ENCODE measurements at places on chromosomes 11 and 22.
A peak's percentile ranks its signal among the peaks of the same experiment; 100 is the strongest.

- DNase-seq = peak; percentile 85
Measured at GRCh38 chr11:75328426-75329277, 22.8 kb downstream of the ARRB1 start.

DNA sequence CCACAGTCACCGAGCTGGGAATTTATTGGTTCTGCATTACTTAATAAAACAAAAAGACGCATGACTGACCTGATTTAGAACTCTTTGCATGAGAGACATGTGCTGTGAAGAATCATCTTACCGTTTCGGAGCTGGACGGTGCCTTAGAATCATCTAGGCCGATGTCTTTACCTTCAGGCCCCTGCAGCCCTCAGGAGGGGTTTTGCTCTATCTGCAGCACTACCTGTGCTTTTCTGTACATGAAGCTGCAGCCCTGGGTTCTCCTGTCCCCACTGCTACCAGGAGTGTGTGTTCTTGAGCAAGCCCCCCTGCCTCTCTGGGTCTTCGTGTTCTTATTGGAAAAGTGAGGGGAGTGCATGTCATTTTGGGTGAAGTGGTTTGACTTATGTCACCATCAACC lies 94.0 kb upstream of the OR4B1 start:
- no peak for DNase-seq

- DNase-seq = peak; percentile 93
Measured at GRCh38 chr11:66950112-66950535, 8.1 kb downstream of the PC start.

DNA sequence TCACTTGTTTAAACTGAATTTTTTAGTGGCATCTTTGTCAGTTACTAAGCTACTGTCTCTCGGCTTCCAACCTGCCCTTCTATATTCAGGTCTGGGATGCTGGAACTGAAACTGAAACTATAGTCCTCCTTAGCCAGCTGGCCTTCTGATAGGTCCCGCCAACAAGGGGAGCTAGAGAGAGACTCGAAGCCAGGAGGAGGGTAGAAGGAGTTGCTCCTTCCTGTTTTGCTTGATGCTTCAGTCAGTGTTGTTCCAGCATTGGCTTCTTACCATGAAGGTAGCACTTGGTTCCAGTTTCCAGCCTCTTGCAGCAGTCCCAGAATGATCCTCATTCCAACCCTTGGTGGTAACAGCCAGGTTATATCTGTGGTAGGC lies 32.9 kb upstream of the HORMAD2 start:
- peak; percentile 39 for DNase-seq

DNA sequence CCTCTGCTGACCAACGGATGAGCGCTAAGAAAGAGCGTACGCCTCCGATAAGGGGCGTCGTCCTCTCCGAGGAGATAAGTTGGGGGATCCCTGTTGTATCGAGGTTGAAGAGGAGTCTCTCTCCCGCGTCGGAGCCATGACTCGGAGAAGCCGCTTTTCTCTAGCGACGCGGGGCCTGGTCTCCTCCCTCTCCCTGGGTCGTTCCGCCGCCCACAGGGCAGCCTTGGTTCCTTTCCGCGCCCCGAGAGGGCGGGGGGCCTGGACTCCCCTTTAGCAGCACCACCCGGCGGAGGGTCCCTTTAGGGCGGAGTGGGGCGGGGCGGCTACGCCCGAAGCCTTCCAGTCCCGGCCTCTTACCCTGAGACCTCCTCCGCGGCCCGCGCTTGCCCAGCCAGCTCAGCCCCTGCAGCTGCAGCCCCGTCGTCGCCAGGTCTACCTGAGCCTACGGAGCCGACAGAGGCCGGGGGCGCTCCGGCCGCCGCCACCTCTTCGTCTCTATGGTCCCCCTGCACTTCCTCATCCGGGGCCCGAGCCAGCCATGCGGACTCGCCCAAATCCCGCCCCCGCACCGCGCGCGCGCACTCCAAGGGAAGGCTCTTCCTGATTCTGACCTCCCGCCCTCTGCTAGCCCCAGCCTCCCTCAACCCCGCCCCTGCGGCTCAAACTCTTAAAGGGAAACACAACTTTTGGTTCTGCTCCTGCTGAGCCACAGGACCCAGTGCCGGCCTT lies at the start of gene PRR14L:
TSS of gene PRR14L (minus strand) at position 497 of the 729 bp plus-strand sequence. CDS start 11,272 bp downstream, outside the sequence.
- DNase-seq = peak; percentile 93

DNA sequence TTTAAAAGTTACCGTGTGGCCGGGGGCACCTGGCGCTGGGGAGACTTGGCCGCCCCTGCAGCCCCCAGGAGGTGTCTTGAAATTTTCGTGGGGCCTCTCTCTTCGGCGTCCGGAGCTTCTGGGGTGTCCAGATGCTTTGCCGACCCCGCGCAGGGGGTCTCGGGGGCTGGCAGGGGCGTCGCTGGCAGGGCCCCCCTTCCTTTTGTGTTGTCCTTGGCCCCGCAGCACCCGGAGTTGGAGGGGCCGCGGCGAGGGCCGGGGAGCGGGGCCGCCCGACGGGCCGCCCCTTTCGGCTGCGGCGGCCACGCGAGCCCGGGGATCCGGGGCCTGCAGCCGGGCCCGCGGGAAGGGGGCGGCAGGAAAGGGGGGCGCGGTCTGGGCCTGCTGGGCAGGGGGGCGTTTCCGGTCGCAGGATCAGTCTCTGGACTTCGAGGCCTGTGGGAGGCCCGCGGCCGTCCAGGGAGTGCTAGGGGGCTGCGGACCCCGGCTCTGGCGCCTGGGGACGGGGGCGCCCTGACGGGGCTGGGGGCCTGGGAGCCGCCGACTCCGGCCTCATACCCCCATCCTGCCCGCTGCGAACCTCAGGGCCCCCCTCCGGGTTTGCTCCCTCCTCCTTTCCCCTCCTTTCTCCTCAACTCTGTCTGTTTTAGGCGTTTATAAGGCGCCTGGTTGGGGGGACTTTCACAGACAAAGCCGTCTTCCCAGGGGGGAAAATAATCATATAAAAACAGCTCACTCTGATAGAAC lies 869 bp downstream of the ZC3H7B start:
- DNase-seq = no peak

- DNase-seq = no peak
Measured at GRCh38 chr22:45966895-45967365, 10.0 kb downstream of the WNT7B start.

- peak; percentile 4 for DNase-seq
Measured at GRCh38 chr11:113818426-113818825, 38.8 kb downstream of the CLDN25 start.

DNA sequence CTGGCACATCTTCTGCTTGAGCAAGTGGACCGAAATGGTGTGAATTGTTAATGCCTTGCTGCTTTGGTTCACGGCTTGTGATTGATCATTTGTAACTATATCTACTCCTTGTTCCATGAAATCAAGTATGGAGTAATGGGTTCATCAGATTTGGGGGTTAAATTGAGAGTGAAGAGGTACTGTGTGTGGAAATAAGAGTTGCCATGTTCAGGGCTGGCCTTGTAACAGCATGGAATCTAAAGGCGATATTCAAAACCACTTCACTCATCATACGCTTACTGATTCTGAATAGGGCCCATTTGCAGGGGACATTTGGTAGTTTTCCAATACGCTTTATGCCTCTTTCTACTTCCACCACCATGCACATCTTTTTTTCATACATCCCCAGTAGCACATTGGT lies 122.2 kb downstream of the DCDC1 start:
- no peak for DNase-seq

GRCh38 chr22:22856364-22856763 lies 31.3 kb upstream of the IGLL5 start:
- no peak for DNase-seq

GRCh38 chr22:24432059-24432853 lies 4.9 kb downstream of the ADORA2A start:
- DNase-seq = no peak

DNA sequence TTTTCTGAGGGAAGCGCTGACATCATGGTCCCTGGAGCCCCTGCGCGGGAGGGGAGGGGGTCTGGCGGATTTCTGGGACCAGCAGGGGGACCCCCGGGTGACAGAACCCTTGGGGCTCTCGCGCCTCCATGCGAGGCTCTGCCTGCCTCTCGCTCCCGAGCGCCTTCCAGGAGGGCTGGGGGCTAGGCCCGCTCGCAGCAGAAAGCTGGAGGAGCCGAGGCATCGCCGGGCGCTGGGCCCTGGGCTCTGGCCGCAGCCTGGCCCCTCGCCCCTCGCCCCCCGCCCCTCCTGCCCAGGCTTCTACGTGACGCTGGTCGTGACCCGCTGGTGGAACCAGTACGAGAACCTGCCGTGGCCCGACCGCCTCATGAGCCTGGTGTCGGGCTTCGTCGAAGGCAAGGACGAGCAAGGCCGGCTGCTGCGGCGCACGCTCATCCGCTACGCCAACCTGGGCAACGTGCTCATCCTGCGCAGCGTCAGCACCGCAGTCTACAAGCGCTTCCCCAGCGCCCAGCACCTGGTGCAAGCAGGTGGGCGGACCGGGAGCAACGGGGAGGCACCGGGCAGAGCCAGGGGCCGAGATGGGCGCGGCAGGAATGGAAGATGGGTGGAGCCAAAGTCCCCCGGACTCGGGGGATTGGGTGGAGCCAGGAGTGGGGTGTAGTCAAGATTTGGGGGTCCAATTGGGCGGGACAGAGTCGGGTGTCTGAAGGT lies 5.4 kb downstream of the BEST1 start:
- DNase-seq = no peak
